ENCODE measurements at places on chromosomes 13 and 19.

DNA sequence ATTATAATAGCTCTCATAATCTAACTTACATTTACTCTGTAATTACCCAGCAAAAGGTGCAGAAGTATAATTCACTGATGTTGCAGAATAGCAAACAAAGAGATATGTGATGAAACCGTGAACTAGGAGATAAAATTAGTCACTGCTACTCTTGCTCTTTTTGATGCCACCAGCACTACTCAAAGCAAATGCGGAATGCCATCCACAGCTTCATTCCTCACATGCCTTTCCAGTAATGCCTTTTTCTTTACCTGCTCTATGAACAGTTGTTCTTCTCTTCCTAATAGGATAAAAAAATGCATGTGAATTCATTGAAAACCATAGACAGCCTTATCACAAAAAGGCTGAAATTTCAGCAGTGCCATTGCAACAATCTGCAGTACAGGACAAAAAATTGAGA, 1129.5 kb downstream of the DIAPH3 start:
- no peak for DNase-seq

DNA sequence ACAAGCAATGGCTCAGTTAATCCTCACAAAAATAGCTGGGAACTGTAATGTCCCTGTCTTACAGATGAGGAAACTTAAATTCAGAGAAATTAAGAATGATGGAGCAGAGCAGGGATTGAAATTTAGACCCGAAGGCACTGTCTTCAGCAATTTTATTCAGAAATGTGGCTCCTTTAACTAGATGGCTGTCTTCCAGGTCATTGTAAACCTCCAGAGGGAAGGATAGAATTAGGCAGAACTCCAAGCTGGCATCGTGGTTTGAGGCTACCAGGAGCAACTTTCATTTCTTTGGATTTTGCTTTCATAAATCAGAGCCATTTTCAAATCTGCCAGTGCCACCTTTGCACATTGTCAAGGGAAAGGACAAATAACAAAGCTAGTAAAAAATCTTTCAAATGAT, 339.0 kb downstream of the DCT start:
- no peak for DNase-seq

DNA sequence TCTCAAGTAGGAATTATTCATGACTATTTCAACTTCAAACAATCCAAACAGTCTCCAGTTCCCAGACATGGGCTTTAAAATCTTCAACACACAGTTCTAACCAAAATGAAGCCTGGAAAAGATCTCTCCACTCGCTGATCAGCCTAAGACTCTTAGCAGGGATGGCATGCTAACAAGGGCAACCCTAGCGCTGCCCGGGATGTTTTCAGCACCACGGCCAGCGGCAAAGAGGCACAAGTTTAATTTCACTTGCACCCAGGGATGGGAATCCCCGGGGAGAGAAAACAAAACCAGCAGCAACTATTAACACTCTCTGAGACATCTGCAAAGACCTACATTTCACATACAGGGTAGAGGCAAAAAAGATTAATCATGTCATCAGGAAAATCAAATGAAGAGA, 43.0 kb downstream of the CACNA1A start:
- DNase-seq: no peak

GRCh38 chr19:2274931-2275535, 6.9 kb downstream of the PEAK3 start:
- peak; percentile 44 for DNase-seq

DNA sequence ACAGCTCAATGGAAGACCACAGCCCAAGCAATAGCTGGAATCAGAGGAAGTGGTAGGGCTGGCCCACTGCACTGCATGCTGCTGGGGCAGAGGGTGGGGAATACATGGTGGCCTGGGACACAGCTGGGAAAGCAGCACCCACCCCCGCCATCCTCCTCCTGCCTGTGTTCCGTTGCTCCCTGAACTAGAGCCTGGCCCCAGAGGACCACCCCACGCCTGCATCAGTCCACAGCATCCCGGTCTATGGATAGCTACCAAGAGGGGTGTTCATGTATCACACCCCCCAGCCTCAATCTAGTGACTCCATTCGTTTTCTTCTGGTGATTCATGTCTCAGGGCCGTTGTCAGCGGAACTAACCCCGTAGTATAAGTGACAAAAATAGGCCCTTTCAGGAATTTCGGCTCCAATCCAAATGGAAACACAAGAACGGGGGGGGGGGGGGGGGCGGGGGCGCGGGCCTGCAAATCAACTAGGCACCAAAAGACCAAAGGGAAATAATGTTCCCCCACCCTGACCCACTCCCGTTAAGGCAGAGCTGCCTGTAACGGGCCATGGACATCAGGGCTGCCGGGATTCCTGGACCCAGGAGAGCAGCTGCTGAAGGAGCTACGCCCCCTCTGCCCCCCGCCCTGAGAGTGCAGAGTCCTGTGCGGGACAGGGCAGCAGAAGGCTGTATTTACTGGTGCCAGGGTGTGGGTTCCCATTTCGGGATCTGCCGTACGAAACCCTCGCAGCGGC, 18.9 kb upstream of the EPHX3 start:
- no peak for DNase-seq

- DNase-seq: no peak
Observed at GRCh38 chr19:4930664-4931063, 21.4 kb downstream of the UHRF1 start.

- peak; percentile 97 for DNase-seq
Observed at GRCh38 chr19:55632463-55632834, 8.1 kb upstream of the ZNF784 start.

DNA sequence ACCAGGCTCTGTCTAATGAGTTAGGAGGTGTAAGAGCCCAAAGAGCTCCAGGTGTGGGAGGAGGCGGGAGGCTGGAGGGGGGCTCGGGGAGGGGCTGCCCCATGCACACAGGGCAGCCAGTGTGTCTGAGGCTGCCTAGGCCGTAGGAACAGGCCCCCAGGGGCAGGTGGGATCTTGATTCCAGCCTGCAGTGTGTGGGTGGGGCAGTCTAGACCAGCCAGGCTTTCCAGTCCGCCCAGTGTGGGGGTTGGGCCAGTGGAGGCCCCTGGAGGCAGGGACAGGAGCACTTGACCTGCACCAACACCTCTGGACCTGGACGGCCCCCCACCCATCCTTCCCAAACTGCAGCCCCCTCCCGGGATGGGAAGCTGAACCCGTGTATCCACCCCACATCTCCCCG, 5.4 kb upstream of the CAMSAP3 start:
- DNase-seq: no peak

DNA sequence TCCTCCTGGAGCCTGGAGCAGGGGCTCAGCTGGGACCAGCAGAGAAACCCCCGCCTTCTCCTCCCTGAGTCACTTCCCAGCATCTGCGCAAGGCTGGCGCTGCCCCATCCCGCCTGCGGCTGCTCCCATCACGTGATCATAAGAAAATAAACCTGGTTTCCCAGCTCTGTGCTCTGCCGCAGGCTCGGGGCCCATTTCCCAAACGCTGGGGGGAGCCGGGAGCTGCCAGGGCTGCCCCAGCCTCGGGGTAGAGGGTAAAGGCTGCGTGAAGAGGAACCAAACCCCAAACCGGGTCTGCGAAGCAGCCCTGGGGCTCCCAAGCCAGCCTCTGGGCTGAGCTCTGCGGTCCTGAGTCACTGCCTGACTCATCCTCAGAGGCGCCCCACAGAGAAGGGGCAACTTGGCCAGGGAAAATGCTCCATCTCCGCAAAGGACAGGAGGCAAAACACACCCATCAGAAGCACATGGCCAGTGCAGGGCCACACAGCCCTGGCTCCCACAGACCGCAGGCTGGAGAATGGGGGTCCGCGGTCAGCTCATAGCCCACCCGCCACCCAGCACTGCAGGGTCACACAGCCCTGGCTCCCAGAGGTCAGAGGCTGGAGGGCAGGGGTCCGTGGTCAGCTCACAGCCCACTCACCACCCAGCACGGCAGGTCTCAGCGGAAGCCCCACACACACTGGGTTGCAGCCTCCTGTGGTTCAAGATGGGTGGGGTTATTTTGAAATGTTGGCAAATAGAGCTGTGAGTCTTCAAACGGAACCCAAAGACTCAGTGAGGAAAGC, 67.1 kb downstream of the RASA3 start:
- DNase-seq: peak; percentile 97

- no peak for DNase-seq
Observed at GRCh38 chr19:48483301-48483700, 14.1 kb downstream of the CYTH2 start.

DNA sequence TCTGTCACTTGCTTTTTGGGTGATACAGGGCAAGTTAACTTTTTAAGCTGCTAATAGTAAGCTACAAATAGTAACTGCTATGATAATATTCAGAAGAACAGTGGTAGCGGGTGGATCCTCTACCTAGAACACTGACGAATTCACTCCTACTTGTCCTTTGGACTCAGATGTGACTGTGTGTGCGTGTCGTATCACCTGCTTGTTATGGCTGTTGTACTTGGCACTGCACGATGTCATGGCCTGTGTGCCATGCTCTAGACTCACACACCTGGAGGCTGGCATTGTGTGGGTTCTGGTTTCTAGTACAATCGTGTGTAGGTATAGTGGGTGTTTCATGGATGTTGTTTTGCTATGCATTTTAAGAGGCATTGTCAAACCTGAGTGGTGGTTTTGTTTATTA, 130.8 kb downstream of the ATP8A2 start:
- DNase-seq: no peak

- DNase-seq: no peak
Observed at GRCh38 chr13:98413796-98414195, 163.1 kb downstream of the STK24 start.

GRCh38 chr13:50745542-50746115, 97.9 kb downstream of the DLEU7 start:
- DNase-seq: no peak

DNA sequence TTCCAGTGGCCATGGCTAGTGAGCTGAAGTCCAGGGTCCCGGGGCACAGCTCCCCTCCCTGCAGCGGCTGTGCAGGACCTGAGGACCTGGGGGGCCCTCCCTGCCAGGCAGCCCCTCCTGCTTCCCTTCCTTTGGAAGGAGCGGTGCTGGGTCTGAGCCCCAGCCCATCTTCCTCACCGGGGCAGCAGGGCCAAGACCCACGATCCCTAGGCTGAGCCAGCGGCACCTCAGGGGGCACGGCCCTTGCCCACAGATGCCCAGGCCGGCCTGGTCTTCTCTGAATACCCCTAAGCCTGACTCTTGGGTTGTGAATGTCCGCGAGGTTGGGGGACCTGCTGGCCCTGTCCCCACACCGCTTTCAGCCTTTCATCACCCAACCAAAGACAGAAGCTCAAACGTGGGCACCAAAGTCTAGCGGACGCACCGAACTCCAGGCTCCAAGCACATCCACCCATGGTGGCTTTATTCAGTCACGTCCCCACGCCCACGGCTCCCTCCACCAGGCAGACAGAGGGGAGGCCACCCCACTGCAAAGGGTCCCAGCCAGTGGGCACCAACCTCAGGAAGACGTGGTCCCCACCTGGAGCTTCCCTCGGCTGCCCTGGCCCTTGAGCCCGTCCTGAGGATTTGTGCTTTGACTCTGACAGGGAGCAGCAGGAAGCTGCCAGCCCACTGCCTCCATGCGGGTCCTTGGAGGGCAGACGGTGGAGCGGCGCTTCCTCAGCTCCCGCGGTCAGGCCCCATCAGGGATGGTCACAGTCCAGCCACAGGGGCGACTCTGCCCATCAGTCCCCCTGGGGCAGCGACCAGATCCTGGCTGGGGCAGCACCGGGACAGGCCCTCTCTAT, 8.3 kb upstream of the MEX3D start:
- no peak for DNase-seq

DNA sequence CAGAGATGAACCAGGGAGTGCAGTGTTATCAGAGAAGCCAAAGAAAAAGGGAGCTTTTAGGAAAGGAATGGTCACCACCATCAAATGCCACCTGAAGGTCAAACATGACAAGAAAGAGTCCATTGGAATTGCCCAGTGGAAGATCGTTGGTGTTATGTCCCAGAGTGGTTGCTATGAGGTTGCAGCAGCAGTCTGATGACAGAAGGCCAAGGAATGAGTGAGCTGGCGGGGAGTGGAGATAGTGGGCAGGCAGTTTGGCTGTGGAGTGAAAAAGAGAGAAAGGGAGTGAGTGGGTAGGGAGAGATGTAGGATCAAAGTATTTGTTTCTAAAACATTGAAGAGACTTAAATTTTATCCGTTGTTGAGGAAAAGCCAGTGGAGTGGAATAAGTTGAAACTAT, 117.4 kb upstream of the WASF3 start:
- DNase-seq: no peak

DNA sequence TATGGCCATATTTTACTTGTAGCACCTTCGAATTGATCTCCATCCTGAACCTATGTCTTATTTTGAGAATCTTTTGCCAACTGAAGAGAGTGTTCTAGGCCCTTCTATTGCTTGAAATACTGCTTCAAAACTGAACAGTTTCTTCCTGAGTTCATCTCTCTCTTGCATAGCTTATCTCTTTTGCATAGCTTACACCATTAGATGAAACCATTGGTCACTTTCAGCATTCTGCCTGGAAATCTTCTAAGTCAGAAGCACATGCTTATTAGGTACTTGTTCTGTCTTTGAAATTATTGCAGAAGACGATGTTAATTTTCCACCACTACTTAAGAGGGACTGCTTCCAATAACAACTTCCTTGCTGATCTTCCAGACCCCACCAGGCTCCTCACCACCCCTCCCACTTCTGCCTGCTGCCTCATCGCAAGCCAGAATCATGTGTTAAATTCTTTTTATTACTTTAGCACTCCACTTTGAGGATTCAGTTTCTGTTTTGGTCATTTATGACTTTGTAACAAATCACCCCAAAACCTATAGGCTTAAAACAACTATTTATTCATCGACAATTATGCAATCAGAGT, 122.4 kb upstream of the MAB21L1 start:
- no peak for DNase-seq

DNA sequence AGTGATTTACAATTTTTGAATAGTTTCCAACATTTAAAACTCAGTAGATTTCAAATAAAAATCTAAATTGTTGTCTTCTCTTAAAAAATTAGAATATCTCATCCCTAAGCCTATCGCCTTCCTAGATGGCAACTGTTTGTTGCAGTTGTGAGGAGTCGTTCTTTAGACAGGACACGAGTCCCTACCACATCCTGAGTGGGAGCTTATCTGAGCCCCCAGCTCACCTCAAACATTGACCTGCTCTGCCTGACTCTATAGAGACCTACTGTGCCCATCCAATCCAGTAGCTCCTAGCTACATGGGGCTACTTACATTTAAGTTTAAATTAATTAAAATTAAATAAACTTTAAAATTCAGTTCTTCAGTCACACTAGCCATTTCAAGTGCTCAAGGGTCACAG, 434.7 kb downstream of the FOXO1 start:
- DNase-seq: no peak

DNA sequence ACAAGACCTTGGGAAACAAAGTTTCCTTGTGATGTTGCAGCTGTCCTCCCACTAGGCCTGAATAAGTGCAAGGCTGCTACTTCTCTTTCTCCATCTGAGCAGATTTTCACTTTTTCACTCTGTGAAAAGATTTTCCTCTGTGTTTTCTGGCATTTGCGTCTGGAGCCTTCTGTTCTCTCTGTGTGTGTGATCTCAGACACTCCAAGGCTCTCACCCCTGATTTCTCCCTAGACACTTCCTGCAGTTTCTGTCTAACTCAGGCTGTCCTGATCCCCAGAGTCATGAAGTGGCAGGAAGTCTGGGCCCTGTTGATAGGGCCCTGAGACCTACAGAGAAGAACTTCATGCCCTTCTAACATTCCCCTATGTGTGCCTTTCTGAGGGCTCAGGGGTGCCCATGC, 37.2 kb downstream of the SIGLEC7 start:
- DNase-seq: no peak
